ENCODE measurements at places on chromosomes 5 and 9.

GRCh38 chr5:126107381-126107780 is 315.8 kb upstream of the GRAMD2B start:
- no peak for DNase-seq

GRCh38 chr9:35664531-35665470 is at the start of gene ARHGEF39:
Gene ARHGEF39 (minus strand): TSS chr9:35665195. CDS start chr9:35665169, 26 bp downstream.
- peak; percentile 93 for DNase-seq

GRCh38 chr9:136882109-136882946 is 4.0 kb upstream of the TRAF2 start:
- peak; percentile 63 for DNase-seq

DNA sequence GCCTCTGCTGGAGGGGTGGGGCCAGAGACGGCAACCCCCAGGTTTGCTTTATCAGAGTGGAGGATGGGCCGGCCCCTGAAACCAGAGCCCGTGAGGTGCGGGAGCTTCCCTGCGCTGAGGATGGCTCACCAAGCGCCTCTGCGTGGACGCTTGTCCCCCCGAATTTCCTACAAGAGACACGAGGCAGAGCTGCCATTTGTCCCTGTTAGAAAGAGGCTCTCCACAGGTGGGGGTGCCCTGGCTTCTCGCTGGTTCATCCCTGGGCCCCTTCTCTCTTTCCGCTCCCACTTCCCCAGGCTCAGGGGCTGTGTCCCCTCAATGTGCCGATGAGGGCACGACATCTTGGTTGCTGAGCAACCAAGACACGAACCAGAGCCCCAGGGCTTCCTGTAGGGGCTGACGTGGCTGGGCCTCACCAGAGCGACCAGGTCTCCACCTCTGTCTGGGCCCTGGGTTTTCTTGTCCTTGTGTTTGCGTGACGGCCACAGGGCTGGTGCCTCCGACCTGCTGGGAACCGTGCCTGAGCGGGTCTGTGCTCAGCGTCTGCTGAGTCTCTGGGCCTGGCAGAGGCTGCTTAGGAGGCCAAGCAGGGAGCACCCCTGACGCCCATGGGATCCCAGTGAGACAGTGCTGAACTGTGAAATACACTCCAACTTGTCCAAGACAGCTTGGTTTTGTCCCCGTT is 119.6 kb upstream of the COL5A1 start:
- DNase-seq, result peak; percentile 22

DNA sequence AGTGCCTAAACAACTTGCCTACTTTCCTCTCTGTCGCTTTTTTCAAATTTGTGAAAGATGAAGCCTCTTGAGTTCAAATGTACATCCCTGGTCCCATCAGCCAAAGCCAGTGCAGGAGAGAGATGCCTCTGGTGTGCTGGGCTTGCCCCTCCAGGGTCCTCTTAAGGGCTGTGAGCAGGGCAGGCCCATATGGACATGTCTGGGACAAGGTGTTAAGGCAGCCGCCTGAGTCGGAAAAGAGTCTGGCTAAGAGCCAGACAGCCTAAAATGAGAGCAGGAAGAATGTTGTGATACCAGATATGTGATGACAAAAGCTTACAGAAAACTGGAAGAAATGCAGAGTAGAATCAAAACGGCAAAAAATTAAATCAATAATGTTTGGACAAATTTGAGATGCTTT is 72.5 kb downstream of the APTX start:
- DNase-seq, result no peak
